ENCODE measurements at places on chromosomes 6 and 20.

DNA sequence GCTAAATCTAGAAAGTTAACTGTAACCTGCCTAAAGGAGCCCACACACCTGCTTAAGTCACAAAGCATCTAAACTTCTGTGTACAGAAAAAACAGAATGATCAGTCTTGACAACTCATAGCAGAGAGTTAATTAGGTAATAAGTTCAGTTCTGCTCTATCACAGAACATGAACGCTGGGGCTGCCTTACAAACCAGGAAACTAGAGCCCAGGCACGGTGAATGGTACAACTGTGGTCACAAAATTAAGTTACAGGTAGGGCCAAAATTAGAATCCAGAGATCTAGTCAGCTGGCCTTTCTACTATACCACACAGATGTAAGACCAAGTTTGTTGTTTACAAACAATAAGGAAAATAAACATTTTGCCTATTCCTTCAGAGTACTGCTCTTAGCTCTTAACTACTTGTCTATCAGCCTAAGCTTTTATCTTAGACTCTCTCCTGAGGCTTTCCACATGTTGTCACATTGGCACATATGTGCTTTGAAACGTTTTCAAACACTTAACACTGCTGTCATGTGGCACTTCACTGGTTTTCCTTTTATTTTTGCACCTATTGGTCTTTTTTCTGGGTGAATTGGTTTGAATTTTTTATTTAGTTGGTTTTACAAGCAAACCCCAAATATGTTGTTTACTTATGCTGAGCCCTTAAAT is 75.7 kb downstream of the SIM1 start:
- no peak for DNase-seq

GRCh38 chr20:33018169-33018931 is 10.8 kb downstream of the BPIFB2 start:
- DNase-seq = no peak

- DNase-seq = no peak
Measured at GRCh38 chr20:890666-891057, 25.5 kb downstream of the ANGPT4 start.

GRCh38 chr6:93059911-93060310 is 359.4 kb downstream of the EPHA7 start:
- DNase-seq = no peak

DNA sequence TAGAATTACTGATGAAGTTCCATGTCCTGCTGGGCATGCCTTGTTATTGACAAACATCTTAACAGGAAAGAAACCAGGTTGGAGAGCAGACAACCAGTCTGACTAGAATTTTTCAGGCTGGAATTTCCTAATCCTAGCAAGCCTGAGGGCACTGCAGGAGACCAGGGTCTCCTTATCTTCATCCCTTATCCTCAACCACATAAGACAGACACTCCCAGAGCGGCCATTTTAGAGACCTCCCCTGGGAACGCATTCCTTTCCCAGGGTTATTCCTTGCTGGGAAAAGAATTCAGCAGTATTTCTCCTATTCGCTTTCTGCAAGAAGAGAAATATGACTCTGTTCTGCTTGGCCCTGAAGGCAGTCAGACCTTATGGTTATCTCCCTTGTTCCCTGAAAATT is 803.7 kb downstream of the GRIK2 start:
- no peak for DNase-seq

DNA sequence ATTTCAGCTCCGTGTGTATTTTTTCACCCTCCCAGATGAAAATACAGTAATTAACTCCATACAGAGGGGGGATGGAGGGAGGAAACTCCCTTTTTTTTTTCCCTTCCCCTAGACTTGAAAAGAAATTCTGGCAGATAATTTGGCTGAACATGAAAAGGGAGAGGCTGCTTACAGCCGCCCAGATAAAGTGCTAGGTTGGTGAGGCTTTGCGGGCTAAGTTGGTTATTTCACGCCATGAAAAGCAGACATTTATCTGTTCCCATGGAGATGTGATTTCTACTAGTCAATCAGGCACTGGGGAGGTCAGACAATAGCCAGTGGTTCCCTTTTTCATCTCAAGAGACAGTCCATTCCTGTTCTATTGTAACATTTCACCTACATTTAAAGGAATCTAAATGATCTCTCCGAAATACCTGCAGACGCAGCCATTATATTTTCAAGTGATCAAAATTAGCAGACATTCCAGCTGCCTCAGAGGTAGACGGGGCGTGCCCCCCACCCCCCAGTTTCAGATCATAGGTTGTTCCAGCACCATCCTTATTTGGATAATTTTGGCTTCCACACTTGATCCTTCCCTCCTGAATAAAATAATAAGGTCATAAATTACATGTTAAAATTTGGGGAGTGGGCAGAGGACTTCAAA is 143.9 kb upstream of the ZNF217 start:
- DNase-seq = no peak

- no peak for DNase-seq
Measured at GRCh38 chr6:68575765-68576439, 59.2 kb upstream of the ADGRB3 start.

DNA sequence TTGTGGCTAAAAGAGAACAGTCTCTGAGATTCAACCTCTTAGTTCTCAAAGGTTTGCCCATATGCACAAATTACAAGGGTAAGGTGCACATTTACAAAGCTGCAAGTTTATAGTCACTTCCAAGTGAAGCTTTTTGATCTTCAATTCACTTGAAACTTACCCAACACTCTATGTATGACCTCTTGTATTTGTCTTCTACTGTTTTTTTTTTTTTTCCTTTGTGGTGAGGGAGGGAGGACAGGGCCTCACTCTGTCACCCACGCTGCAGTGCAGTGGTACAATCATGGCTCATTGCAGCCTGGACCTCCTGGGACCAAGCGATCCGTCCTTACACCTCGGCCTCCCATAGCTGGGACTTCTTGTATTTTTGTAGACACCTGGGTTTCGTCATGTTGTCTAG is 4.5 kb upstream of the FOXO3 start:
- DNase-seq = no peak

DNA sequence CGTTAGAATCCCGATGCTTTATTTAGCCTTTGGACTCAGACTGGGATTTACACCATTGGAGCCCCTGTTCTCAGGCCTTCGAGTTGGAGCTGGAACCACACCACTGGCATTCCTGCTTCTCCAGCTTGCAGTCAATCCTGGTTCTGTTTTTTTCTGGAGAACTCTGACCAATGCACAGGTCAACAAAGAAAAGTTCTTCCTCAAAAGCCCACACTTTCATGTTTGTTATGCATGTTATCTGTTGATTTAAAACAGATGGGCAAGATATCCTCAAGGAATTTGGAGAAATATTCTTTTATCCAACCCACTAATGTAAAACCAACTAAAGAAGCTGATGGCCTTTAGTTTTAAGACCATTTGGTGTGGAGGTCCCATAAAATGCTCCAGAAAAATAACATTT is 205.7 kb downstream of the ANKRD60 start:
- DNase-seq = no peak

All from stimulated activated CD4-positive, alpha-beta T cell treated with anti-CD3 and anti-CD28 coated beads, TNF-alpha, amount 100 ng/mL, for 24 hours (primary cell).